Activated CD8-positive, alpha-beta T cell treated with anti-CD3 and anti-CD28 coated beads, Interleukin-2, amount 10 ng/mL, durations not matched to agents 7 days and 5 days (primary cell): ENCODE measurements at places on chromosomes 2 and 18. TPM values are rescaled to one million over a fixed set of nuclear protein-coding genes. Genes with fewer than 3 reads are reported as not detected.

GRCh38 chr2:108409768-108410167, 32.0 kb downstream of the SULT1C4 start:
- DNase-seq: no peak

DNA sequence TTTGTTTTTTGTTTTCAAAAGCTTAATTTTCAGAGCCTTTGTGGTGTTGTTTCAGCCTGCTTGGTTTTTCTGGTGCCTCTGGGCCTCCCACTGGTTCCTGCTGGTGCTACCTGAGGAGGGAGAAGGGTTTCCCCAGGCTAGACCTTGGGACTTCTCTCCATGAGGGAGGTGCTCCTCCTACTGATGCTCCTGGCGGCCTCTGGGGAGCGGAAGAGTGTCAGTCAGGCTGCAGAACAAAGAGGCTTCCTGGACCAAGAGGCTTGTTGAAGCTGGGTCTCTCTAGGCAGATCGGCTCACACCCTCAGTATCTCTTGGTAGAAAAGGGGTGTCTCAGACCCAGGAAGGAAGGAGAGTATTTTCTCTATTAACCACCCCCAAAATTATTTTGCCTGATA, 32.2 kb downstream of the RFX8 start:
- DNase-seq: no peak

DNA sequence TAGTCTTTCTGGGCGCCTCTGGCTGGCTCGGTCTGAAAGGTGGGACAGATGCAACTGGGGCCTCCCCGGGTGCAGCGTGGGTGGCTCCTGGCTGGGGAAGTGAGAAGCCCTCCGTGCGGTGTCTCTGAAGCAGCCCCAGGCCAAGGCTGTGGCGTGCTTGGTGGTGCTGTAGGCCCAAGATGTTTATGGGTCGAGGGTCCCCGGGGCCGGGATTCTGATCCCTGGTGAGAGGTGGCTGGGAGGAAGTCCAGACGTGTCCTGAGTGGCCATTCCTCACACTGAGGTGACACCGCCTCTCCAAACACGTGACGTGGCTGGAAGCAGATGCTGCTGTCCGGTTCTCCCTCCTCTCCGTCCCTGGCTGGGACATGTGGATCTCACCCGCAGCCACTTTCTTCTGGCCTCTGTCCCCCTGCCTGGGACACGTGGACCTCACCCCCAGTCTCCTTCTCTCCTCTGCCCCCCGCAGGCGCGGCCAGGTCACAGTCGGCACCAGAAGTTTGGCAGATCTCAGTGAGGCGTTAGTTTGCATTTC, 12.6 kb downstream of the RTP5 start:
- DNase-seq: peak; percentile 58

DNA sequence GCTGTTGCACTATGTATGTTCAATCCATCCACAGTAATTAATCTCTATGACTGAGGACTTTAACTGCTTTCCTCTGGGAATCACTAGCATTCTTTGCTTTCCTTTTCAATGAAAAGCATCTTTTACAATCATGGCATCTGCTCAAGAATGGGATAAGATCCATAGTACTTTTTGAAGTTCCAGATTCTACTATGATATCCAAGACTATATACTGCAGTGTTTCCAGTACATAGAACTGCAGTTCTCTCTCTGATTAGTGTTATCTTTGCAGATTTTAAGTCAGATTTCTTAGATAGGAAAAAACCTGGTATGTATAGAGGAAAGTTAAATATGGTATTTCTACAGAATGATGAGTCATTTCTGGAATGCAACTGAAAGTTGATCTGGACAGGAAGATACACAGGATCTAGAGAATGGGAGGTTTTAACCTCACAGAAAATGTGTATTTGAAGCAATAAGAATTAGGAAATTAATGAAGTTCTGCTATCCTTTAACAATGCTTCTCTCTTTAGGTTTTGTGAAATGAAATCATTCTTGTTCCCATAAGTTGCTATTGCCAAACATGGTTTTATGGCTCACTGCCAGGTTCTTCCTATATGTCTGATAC, 670.7 kb downstream of the ERBB4 start:
- DNase-seq: no peak

GRCh38 chr2:239005586-239005985, 157.7 kb downstream of the TWIST2 start:
- DNase-seq: no peak

GRCh38 chr2:30721668-30722647, 85.3 kb downstream of the CAPN13 start:
- no peak for DNase-seq

DNA sequence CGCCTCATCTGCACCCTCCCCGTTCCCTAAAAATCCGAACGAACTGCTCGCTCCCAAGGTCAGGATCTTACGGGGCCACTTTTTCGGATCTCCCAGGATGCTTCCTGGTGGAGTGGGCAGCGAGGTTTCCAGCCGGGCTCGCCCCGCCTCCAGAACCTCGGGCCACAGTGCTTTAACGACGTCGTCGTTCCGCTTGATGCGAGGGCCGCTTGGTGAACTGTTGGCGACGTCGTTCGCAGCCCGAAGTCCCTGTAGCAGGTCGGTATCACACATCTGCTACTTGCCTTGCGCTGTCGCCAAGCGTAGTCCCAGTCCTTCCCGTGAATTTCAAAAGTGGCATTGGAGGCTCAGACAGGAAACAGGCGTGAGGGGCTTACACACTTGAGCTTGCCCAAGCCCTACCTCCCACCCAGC, 15.3 kb downstream of the EVX2 start:
- DNase-seq: no peak

GRCh38 chr2:152549423-152549822, 167.8 kb downstream of the PRPF40A start:
- DNase-seq: no peak

GRCh38 chr18:54532222-54532621, 58.8 kb upstream of the DYNAP start:
- no peak for DNase-seq

GRCh38 chr2:174985614-174986013, 19.6 kb downstream of the CHN1 start:
- DNase-seq: no peak

DNA sequence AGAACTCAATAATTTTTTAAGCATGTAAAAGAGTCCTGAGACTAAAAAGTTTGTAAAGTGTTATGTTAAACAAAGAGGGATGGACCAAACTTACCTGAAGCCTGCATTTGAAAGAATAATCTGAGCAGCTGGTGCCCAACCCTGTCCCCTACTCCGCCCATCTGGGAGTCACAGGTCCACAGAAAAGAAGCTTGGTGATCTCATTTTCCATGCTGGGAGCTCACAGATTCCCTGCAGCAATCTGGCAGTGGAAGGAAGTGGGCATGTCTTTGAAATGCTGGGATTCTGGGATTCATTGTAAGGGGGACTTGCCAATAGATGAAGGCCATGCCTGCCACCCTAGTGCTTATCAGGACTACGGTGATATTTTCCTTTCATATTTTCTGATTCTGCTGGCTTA, 17.9 kb downstream of the CDH2 start:
- DNase-seq: no peak

GRCh38 chr2:64344999-64345576, 108.9 kb upstream of the LGALSL start:
- no peak for DNase-seq

GRCh38 chr2:150413910-150414309, 73.6 kb downstream of the RND3 start:
- no peak for DNase-seq

- DNase-seq: peak; percentile 71
Observed at GRCh38 chr2:127049927-127050802, 56.8 kb downstream of the BIN1 start.

DNA sequence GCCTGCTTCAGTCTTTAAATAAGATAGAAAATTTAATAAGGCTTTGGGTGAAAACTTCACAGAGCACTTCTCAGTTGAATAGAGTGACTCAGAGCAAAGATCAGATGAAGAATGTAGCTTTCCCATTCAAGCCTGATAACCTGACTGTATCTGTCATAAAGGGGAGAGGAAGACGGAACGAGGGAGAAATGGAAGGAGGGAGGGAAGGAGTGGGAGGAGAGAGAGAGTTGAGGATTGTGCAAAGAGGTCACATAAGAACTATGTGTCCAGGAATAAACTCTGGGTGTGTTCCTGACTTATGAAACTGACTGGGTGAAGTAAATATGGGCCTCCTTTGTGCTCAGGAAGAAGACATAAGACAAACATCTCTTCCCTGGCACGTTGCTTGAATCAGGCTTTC, 385.5 kb downstream of the LPIN1 start:
- no peak for DNase-seq

- DNase-seq: no peak
Observed at GRCh38 chr2:101416609-101417008, 29.3 kb upstream of the CREG2 start.

- DNase-seq: no peak
Observed at GRCh38 chr2:221762496-221762895, 190.4 kb upstream of the EPHA4 start.

GRCh38 chr18:60044290-60045006, 144.7 kb downstream of the PMAIP1 start:
- DNase-seq: no peak

The BMP10 gene
- not detected for total RNA-seq

The CNGA3 gene
- total RNA-seq: not detected

The NTSR2 gene
- total RNA-seq: not detected

The CTNNA2 gene
- not detected for total RNA-seq

The EIF2AK2 gene
- 117 TPM for total RNA-seq

The HNRNPLL gene
- 46.6 TPM for total RNA-seq

The ALK gene
- not detected for total RNA-seq

The DOK6 gene
- total RNA-seq: not detected

The PSD4 gene
- total RNA-seq: 404 TPM
